ENCODE measurements at places on chromosomes 16 and 17.

DNA sequence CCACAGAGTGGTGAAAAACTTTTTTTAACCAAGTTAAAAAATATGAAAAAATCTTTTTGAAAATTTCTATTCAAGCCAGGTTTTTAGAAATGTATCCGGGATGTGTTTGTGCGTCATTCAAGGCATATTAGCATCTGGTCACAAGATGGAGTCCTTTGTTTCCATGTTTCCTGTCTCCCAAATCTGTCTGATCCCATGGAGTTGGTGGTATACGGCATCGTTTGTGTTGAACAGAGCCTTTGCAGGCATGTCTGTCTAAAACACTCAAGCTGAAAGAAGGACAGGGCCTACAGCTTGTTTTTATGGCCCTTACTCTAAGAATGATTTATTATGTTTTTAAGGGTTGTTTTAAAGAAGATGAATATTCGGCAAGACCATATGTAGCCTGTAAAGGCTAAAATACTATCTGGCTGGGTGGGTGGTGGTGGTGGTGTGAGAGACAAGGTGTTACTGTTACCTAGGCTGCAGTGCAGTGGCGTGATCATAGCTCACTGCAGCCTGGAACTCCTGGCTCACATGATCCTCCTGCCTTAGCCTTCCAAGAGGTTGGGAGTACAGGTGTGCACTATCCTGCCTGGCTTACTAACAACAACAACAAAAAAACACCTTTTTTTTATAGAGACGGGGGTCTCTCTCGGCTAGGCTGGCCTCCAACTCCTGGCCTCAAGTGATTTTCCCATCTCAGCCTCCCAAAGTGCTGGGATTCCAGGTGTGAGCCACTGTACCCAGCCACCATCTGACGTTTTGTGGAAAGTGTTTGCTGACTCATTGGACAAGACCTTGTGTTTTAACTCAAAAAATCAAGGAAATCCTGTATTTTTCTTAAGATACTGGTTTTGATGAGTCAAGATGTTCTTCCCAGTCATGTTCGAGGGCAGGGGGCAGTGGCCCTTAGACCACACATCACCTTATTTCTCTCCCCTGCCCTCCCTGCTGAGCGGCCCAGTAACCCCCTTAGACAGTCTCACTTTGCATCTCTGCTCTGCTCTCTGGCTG, 52.2 kb downstream of the NDE1 start:
- DNase-seq, result no peak

- DNase-seq, result no peak
Observed at GRCh38 chr17:32504166-32504990, 17.6 kb downstream of the CDK5R1 start.

DNA sequence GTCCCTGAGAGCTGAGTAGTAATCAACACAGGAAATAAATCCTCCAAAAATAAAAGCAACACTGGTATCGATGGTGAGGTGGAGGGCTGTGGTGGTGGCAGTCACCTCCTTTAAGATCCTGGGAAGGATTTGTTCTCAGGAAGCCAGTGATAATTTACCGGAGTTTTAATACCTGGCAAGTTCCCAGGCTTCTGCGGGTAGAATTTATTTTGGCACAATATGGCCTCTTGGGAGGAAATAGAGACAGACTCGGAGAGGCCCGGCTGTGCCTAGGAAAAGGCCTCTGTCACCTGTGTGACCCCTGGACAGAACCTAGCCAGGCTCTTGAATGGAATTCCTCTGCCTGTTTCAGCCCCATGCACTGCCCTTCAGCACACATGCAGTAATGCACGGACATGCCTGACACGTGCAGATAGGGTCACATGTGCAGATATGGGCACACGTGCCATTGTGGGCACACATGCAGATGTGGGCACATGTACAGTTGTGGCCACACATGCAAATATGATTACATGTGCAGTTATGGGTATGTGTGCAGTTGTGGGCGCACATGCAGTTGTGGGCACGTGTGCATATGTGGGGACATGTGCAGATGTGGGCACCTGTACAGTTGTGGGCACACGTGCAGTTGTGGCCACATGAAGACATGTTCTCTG, 33.5 kb downstream of the MGAT5B start:
- DNase-seq, result no peak

GRCh38 chr17:75087182-75087557, 584 bp upstream of the SLC16A5 start:
- no peak for DNase-seq

GRCh38 chr17:1787301-1787902, 25.5 kb downstream of the SERPINF1 start:
- no peak for DNase-seq

Data from activated CD4-positive, alpha-beta T cell treated with anti-CD3 and anti-CD28 coated beads for 1 hour (primary cell).